ENCODE measurements at places on chromosomes 12 and 14. TPM values are rescaled to one million over a fixed set of nuclear protein-coding genes. Genes with fewer than 3 reads are reported as not detected.

- DNase-seq: peak; percentile 21
Observed at GRCh38 chr14:87935886-87936285, 57.1 kb downstream of the GALC start.

The IFNG-AS1 gene
- polyA plus RNA-seq: 0.13 TPM

The LYZ gene
- 128 TPM for polyA plus RNA-seq

- DNase-seq: no peak
Observed at GRCh38 chr12:52050116-52050757, 1.0 kb upstream of the NR4A1 start.

The INHBC gene
- 0.40 TPM for polyA plus RNA-seq

The OTUB2 gene
- 0.93 TPM for polyA plus RNA-seq

- DNase-seq: peak; percentile 71
Observed at GRCh38 chr14:56358851-56359614, 220.6 kb upstream of the TMEM260 start.

The ABCC9 gene
- polyA plus RNA-seq: 7.4 TPM

The PLEKHG3 gene
- polyA plus RNA-seq: 56.1 TPM

GRCh38 chr12:43669373-43669772 lies 89.2 kb downstream of the PUS7L start:
- DNase-seq: no peak

DNA sequence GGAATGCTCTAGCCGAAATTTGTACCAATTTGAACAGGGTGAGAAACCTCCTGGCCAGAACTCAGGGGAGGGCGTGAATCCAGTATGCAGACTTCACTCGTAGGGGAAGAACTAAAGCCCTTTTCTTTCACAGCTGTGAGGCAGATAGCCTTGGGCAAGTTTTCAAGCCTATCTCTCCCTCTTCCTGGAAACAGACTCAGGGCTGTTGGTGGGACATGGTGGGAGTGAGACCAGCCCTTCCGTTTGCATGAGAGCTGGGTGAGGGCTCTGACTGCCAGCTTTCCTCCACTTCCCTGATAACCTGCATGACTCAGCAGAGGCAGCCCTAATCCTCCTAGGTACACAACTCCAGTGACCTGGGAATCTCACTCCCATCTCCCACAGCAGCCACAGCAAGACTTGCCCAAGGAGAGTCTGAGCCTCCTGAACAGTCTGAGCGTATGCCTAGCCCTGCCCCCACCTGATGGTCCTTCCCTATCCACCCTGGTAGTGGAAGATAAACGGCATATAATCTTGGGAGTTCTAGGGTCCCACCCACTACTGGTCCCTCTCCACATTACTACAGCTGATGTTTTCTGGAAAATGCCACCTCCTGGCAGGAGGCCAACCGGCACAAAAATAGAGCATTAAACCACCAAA lies 170.1 kb upstream of the AMIGO2 start:
- DNase-seq: no peak

- no peak for DNase-seq
Observed at GRCh38 chr14:95713596-95714371, at the start of gene TCL1A. TSS of gene TCL1A (minus strand) at chr14:95714125. CDS start at chr14:95714066, 59 bp downstream.

- DNase-seq: no peak
Observed at GRCh38 chr12:94429191-94429590, 30.5 kb downstream of the CEP83 start.

The GRIP1 gene
- 6.7 TPM for polyA plus RNA-seq

DNA sequence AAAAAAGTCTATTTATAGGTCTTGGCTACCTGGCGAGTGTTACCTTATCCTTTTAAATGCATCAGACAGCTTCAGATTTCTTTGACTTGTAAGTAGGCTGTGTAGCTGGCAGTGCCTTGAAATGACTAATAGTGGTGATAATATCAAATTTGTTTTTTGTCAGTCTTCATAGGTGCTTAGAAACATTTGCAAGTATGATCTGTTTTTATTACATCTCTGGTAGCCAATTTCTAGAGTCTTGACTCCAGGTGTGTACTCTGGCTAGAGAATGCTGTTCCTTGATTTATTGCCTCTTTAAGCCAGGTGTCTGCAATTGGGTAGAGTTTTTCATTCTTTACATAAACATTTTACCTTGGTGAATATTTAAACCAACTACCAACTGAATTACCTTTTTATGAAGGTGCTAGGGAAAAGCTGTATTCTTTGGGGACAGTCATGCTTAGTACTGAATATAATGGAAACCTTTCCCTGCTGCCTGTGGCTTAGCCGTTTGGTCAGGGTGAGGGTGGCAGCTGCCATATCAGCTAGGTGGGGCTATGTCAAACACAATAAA lies 32.6 kb downstream of the MLXIP start:
- DNase-seq: peak; percentile 88

DNA sequence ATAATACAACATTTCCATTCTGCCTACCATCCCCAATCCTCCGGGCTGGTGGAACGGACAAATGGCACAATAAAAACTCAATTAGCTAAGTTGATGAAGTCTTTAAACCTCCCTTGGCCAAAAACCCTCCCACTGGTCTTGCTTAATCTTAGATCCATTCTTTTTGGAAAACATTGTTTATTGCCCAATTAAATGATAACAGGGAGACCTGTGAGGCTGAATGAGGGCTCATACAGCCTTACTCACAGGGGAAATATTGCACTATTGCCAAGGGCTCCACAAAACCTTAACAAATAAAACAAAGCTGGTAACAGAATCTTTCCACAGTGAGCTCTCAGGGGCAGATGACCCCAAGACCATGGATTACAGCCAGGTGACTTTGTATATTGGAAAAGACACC lies 7.8 kb upstream of the PSMC1 start:
- no peak for DNase-seq

DNA sequence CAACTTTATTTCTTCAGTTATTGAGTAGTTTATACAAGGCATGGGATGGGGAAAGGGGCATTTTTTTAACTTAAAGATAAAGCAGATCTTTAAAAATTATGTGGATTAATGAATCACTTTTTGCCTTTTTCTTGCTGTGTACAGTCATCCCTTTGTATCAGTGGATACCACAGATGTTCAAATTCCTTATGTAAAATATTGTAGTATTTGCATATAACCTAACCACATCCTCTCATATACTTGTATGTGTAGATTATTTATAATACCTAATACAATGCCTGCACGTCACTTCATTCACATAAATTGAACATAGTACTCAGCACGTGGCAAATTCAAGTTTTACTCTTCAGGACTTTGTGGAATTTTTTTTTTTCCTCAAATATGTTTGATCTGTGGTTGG lies 66.5 kb upstream of the MON2 start:
- no peak for DNase-seq

GRCh38 chr12:105820429-105821125 lies 318.2 kb downstream of the NUAK1 start:
- DNase-seq: no peak

DNA sequence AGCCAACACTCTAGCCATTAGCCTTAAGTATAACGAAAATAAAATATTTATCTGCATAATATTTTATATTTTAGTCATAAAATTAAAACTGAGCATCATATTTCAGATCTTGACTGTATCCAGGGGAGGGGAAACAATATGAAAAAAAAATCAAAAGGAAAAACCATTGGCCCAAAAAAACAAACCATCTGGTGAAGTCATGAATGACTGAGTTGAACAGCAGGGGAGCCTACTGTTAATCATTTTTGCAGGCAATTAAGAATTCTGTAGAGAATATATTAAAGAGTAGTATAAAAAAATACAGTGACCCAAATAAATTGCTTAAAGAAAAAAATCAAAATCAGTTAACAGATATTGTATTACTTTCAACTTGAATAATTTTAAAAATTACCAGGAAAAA lies 224.8 kb downstream of the C12orf50 start:
- no peak for DNase-seq

The CLEC4E gene
- not detected for polyA plus RNA-seq

The ZNF891 gene
- 3.2 TPM for polyA plus RNA-seq

The HCAR2 gene
- polyA plus RNA-seq: 2.6 TPM

The PLEKHD1 gene
- polyA plus RNA-seq: 0.03 TPM

All from large intestine (tissue), 12 donors.